A172 (cell line): ENCODE measurements at places on chromosomes 12 and 14. TPM values are rescaled to one million over a fixed set of nuclear protein-coding genes. Genes with fewer than 3 reads are reported as not detected.

Gene COX8C
- total RNA-seq: not detected in 2 replicates

Gene ABCD2
- total RNA-seq: not detected in 2 replicates

Gene HPD
- total RNA-seq: 0.12 and 1.2 TPM in 2 replicates

Gene KRT2
- not detected in 2 replicates for total RNA-seq

Gene KRT75
- 0.07 TPM in 1 of 2 replicates, not detected in the other for total RNA-seq

Gene CCDC175
- total RNA-seq: not detected in 2 replicates

Gene RAD9B
- 0.89 and 2.1 TPM in 2 replicates for total RNA-seq

Gene GALNT4
- 8.0 and 8.1 TPM in 2 replicates for total RNA-seq

Gene SLC25A47
- total RNA-seq: 0.24 TPM in 1 of 2 replicates, not detected in the other

Gene CD4
- not detected in 2 replicates for total RNA-seq

Gene CCDC196
- not detected in 2 replicates for total RNA-seq

Gene FGD4
- total RNA-seq: 0.69 and 2.3 TPM in 2 replicates

Gene WNT1
- not detected in 2 replicates for total RNA-seq

Gene CDKN3
- 104 and 166 TPM in 2 replicates for total RNA-seq

Gene BMP4
- total RNA-seq: 3.8 and 5.0 TPM in 2 replicates

Gene ZNF26
- 6.4 and 9.0 TPM in 2 replicates for total RNA-seq

Gene KLRF1
- total RNA-seq: not detected in 2 replicates

Gene VSIG10
- total RNA-seq: 14.8 and 21.9 TPM in 2 replicates

Gene PAH
- total RNA-seq: not detected in 2 replicates

Gene ASCL1
- total RNA-seq: not detected in 2 replicates

Gene PPFIA2
- total RNA-seq: 0.62 and 3.3 TPM in 2 replicates
